ENCODE measurements at places on chromosomes 1 and 21. TPM values are rescaled to one million over a fixed set of nuclear protein-coding genes. Genes with fewer than 3 reads are reported as not detected.

- DNase-seq: no peak
Measured at GRCh38 chr1:230750986-230751625, 3.9 kb downstream of the CAPN9 start.

GRCh38 chr1:48744032-48744431 is 32.7 kb downstream of the BEND5 start:
- DNase-seq: no peak

GRCh38 chr1:96730574-96731298 is 9.2 kb downstream of the PTBP2 start:
- DNase-seq: no peak

DNA sequence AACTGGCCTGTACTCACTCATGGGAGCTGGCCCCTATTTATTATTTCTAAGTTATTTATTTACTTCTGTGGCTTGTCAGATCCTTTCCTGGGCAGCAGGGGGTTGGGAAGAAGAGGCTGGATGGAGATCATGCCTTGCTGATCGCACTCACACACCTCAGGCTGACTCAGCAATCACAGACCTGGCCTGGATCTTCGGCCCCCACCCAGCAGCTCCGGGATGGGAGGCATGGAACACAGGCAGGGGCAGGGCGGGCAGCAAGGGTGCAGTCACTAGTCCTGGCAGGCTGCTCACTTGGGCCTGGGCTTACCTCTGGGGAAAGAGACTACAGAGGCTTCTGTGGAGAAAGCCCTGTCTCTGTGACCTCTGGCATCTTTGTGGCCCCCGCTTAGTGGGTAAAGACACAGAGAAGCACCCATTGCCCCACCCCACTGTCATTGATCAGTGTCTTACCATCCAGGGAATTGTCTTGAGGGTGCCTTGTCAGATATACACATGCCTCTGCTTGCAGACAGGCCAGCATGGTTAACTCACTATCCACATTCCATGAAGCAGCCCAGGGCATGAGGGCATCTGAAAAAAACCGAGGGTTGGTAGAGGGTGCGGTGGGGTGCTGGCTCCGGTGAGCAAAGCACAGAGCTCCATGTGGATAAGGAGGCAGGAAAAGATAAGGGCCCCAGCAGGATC is 3.7 kb downstream of the ARTN start:
- DNase-seq: no peak

DNA sequence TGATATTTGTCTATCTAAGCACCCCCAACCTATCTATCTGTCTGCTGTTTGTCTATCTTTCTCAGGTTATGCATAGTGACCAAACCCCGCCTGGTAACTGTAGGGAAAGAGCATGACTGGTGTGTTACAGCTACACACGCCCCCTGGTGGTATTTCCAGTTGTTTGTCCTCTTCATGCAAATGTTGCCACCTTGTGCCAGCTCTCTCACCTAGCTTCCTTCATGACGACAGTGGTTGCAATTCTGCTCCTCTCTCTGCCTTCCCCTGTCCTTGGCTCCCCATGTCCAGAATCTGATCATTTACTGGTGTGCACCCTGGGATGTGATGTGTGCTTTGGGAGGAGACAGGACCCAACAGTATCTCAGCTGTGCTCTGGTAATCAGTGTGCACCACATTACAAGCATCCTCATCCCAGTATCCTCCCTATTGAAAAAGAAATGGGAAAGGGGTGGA is 8.1 kb upstream of the INKA2 start:
- peak; percentile 72 for DNase-seq

GRCh38 chr1:240526312-240526711 is 85.6 kb downstream of the GREM2 start:
- no peak for DNase-seq

The SAMD13 gene
- polyA plus RNA-seq: 2.0 TPM
